ENCODE measurements at places on chromosomes 7 and 10.

DNA sequence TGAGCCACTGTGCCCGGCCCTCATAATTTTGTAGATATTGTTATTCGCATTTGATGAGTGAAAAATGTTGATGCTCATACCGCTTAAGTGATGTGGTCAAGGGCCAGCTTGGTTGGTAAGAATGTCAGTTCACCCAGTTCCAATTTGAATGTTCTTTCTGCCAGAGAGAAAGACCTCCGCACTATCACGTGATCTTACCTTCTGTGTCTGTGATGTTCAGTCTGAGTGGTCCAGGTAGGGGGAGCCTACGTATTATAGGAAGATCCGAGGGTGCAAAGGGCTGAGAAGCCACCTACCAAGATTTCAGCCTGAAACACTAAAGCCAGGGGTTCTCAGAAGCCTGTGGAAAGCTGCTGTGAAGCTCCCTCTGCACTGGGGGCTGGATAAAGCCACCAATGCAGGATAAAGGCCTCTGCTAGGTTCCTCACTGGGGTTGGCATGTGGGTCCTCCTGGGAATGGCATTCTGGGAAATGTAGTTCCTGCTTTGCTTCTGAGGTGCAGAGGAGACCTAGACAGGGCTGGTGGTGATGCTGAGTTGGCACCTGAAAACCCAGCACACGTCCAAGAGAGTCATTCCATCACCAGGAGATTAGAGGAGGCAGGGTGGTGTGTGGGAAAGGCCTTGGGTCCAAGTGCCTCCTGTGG lies 64.7 kb upstream of the AOAH start:
- no peak for DNase-seq

GRCh38 chr7:78780560-78780959 lies 672.9 kb downstream of the MAGI2 start:
- no peak for DNase-seq

- no peak for DNase-seq
Measured at GRCh38 chr10:122733931-122734665, 34.5 kb upstream of the C10orf120 start.

GRCh38 chr10:124232686-124233545 lies 139.5 kb upstream of the CHST15 start:
- DNase-seq: no peak

DNA sequence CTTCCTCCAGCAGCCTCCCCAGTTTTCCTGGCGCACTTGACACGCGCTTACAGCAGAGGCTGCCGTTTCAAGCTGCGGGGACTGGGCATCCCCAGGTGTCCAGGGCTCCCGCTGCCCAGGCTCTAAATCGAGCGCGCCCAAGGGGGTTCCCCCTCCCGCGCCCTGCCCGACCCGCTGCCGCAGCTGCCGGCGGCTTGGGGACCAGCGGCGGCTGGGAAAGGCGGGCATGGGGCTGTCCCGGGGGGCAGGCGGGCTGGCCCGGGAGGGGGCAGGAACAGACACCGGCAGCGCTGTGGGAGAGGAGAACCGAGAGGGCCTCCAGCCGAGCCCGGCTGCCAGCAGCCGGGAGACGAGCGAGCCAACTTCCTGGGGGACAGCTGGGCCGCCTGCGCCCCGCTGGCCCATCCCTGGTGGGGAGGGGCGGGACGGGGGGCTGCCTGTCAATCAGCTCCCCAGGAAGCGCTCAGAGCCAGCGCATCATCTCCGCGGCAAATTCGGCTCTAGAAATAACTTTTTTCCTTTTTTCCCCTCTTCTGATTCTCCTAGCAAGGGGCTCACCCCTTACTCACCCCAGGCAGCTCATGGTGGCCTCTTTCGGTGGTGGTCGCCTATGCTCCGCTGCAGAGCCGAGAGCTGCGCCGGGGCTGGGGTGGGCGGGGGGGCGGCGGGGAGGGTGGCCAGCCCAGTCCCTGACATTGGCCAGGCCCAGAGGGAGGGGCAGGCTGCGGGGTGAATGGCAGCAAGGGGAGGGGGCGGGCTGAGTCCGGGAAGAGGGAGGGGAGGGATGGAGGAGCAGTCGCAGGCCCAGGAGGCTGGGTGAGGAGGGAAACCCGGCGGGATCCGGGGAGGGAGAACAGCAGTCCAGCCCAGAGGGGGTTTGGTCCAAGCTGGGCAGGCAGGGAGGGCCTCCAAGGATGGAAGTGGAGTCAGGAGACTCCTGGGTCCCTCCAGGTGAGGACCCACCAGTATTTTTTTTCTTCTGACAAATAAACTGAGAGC lies 14.7 kb downstream of the GRID2IP start:
- DNase-seq: no peak

DNA sequence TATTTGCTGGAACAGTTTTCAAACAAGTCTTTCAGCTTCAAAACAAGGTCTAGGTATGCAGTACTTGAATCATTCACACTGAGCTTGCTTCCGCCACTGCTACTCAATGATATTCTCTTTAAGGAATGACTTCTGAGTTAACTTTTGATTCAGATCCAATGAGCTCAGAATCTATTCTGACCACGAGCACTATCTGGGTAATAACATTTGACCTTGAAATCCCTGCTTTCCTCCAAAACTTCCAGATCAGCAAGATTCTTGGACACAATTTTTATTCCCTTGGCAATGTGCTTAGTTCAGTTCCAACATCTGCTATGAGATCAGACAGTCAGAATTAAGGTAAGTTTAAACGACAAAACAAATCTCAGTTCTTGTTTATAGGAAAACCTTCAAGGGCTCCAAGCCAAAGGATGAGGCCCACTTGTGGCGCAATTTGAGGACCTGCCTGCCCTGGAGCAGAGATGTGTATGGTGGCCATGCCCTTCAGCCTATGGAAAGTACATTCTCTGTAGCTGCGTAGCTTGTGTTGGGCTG lies 87.2 kb downstream of the RNF216 start:
- DNase-seq: peak; percentile 82

- DNase-seq: no peak
Measured at GRCh38 chr7:38448584-38449234, 175.3 kb upstream of the TARP start.

GRCh38 chr7:69599286-69599954 lies 1.1 kb downstream of the AUTS2 start:
- DNase-seq: peak; percentile 33

DNA sequence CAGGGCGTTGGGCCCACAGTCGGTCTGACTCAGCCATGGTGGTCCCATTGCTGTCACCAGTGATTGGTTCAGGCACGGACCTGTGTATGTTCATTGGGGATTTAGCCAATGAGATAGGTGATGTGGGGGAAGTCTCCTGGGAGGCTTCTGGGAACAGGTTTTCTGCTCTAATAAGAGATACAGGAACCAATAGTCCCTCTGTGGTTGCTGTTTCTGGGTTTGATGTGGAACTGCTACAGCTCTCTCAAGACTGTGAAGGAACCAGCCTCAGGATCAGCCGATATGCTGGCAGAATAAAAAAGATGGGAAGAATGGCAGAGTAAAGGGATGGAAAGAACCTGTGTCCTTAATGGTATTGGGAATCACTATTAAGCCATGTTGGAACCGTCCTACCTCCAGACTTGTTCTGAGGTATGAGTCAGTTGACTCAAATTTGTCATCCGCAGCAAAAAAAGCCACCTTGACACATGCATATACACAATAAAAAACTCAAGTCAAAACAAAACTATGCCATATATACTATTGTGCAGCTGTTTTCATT lies 70.6 kb downstream of the MCMBP start:
- DNase-seq: no peak

DNA sequence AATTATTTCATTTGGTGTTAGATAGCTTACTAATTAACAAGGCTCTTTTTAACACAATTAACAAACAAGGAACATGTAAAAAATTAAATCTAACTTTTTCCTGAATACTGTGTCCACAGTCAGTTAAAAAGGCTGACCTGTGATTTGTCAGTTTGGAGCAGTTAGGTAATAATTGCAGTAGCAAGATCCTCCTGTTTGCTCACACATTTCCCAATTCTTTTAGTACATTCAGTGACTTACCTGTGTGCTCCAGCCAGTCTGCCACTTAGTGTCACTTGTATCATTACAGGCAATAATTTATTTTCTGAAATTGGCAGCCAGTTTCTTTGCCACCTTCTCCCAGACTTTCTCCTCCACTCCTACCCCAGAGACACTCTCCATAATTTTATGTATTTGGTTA lies 66.8 kb downstream of the LHFPL3 start:
- DNase-seq: no peak

DNA sequence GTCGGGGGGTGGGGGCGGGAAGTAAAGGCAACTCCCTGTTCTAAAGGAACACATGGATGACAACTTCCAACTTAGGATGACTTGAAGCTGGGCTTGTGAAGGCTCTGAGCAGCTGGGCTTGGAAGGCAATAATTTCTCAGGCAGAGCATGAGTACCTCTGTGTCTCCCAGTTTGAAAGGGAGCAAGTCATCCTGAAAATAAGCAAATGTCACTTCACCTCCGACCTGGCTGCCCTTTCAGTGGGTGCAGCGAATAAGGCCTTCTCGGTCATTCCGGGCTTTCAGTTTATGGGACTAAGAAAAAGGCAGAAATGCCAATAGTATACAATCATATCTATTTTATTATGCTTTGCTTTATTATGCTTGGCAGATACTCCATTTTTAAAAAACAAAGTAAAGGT lies 15.3 kb upstream of the ADAMTS14 start:
- no peak for DNase-seq

DNA sequence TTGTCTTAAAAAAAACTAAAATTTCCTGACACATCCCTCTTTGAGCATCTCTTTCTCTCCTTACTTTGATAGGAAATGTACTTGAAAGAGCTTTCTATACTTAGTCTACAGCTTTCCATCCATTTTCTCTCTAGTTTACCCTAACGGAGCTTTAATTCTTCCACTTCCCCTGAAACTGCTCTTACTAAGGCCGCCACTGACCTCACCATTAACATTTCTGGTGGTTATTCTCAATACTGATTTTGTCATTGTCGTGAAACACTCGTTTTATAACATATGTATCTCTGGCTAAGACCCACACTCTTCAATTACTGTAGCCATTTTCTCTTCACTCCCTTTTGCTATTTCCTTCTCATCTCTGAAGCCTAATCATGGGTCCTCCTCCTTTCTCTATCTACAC lies 262.0 kb upstream of the FERD3L start:
- DNase-seq: no peak

DNA sequence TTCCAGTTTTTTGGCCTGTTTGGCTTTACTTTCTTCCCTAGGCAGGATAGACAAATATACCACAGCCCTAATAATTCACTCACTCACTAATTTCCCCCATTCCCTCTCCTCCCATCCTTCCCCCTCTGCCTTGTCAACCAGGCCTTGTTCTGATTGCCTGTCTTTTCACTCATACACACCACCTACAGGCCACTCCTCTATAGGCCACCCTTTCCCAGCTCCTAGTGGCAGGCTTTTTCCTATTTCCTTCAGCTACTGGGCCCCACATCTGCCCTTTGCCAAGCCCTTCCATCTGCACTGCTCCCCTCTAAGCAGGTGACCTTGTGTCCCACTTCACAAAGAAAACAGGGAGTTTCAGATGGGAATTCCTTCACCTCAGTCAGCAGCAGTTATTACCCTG lies 59.8 kb upstream of the MSRB2 start:
- DNase-seq: no peak

Measured in skin of body (tissue), 3 donors.